Left lobe of liver (tissue), 2 donors: ENCODE measurements at places on chromosomes 4 and X. TPM values are rescaled to one million over a fixed set of nuclear protein-coding genes. Genes with fewer than 3 reads are reported as not detected.

- DNase-seq = no peak
Measured at GRCh38 chr4:130034876-130035275, 938.9 kb downstream of the C4orf33 start.

GRCh38 chr4:7358100-7358735 is 76.5 kb downstream of the PSAPL1 start:
- DNase-seq = no peak

GRCh38 chrX:148933881-148934280 is 433.5 kb downstream of the AFF2 start:
- DNase-seq = no peak

DNA sequence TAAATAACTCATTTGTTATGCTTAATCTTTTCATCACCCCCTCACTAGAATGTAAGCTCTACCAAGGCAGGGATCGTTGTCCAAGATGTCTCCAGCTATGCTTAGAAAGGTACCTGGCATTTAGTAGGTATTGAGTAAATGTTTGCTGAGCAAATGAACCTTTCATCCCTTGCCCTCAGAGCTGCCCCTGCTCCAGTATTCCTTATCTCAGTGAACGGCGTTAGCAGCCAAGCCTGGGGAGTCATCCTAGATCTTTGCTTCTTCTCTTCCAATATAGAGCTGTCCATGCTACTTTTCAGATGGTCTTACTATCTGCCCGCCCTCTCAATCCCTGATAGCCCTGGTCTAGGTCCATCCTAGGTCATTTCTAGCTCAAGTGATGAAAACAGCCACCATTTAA is 188.4 kb downstream of the NR3C2 start:
- peak; percentile 67 for DNase-seq

DNA sequence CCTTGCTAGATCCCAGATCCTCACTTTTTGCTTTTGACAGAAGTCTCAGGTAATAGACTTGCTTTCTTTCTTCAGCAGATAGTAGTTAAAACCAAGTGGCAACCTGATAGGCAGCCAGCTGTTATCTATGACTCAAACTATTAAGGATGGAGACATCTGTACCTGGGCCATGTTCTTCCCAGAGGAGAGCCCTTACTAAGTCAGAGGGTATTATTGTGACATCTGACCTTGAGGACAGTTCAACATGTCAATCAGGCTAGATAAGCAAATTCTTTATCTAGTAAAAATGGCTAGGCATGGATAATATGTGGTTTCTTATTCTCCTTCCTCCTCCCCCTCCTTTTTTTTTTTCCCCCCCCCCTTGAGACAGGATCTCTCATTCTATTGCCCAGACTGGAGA is 39.2 kb downstream of the TRIM2 start:
- DNase-seq = no peak

DNA sequence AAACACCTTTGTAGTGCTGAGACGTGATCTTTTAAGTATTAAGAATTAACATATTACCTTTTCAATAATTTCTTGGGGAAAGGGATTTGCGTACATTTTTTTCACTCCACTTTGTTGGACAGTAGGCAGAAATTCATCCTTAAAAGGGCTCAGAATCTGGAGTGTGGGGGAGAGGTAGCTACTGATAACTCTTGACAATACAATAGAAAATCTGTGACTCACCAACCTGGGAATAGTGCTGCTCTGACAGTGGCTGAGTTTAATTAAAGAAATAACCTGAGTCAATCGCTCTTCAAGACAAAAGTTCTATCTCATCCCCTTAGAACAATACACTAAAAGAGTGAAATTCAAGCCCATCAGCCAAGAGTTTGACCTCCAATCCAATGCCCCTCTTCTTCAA is 60.2 kb downstream of the SLC9A7 start:
- DNase-seq = no peak

DNA sequence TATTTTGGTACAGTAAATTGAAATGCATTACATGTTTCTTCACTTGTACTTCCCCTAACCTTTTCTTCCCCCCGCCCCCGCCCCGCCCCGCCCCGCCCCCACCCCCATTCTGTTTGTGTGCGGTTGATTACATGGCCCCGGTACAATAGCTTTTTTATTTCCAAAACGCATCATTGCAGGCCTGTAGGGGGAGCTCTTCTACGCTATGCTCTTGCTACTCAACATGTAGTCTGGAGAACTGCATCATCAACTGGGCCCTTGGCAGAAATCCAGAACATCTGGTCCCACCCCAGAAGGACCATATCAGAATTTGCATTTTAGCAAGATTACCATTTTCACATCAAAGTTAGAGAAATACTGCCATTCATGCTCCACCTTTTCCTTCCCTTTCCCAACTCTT is 333.3 kb upstream of the DDX53 start:
- DNase-seq = no peak

DNA sequence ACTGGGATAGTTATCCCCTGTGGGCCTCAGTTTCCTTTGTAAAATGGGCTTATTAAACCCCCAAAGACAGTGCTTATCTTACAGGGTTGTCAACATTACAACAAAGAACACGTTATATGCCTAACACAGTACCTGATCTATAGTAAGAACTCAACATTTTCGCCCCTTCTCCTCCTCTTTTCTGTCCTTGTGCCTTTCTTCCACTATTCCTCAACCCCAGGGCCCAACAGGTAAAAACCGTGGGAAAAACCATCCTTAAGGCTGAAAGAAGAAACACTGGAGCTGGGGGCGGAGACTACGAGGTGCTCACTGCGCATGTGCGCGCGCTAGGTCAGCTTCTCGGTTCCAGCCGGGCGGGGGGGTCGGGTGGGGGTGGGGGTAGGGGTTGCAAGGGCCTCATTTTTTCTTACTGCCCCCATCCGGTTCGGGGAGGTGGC is 426 bp upstream of the XIAP start:
- peak; percentile 77 for DNase-seq

GRCh38 chr4:147407261-147408045 is 73.4 kb upstream of the EDNRA start:
- DNase-seq = no peak

DNA sequence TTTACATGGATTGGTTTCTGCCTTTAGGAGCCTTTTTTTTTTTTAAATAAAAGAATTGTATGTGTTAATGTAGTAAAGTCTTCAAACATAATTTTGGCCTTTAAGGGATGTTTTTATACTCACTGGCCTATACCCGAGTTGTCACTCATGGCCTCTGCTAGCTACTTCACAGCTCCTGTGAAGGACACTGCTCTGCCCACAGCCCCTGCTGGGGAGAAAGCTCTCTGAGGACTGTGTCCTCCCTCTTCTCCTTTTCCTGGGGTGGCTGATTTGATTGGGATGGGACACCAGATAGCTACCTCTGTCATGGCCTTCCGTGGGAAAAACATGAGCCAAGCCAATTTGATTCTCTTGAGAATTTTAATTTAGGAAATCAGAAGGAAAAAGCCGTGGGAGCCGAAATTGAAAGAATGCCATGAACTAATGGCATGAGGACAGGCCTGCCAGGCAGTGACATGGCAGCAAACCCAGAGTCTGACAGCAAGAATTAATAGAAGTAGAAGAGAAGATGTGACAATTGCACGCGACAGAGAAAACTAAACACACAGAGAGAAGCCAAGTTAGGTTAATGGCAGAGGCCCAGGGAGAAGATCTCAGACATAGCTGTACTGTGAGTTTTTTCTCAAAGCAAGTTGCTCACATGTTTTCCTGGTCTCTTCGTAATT is 81.4 kb downstream of the ARHGAP10 start:
- DNase-seq = no peak

DNA sequence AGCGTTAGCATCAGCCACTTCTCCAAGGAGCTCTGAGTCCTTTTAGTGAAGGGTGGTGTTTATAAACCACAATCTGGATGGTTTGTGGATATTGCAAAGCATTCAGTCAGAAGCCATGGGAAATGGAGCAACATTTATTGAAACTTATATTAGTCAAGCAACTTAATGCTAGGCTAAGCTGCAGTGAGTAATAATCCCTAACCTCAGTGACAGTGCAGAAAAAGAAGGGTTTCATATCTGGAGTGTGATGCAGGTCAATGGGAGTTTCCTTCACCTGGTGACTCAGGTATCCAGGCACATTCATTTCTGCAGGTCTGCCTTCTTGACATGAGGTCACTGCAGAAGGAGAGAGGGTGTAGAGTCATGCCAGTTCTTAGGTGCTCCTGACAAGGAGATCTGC is 10.4 kb upstream of the DRD5 start:
- no peak for DNase-seq

Gene SH3D19
- 38.7 TPM for total RNA-seq

Gene TMEM271
- not detected for total RNA-seq

Gene TCP11X2
- total RNA-seq = not detected

Gene FRYL
- total RNA-seq = 22.9 TPM

Gene VSIG4
- 16.1 TPM for total RNA-seq
